ENCODE measurements at places on chromosomes 6 and 20.

DNA sequence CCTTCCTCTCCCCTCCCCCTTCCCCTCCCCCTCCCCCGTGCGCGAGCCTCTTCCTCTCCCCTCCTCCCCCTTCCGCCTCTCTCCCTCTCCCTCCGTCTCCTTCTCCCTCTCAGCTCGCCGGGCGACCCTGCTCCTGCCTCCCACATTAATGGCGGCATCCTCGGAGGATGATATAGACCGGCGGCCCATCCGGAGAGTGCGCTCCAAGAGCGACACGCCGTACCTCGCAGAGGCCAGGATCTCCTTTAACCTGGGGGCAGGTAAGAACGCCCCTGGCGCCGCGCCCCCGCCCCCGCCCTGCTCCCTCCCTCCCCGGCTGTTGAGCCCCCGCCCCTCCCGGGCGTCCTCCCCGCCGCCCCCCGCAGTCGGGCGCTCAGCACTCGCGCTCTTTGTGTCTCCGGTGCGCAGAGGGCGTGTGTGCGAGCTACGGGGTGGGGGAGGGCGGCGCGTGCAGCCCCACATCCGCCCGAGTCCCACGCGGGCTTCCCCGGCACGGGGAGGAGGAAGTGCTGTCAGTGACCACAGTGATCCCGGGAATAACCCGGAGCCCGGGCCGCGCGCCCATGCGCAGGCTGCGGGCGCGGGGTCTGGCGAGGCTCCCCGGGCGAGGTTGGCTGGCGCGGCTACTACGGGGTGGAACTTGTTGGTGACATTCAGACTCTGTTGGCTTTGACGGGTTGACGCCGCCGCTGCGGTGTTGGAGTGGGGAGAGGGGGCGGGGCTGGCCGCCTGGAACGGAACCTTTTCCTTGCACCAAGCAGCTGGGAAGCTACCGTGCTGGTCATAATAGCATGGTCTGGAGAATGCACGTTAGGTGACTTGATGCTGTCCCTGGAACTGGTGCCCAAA, 33.2 kb downstream of the PHACTR1 start:
- DNase-seq = no peak

DNA sequence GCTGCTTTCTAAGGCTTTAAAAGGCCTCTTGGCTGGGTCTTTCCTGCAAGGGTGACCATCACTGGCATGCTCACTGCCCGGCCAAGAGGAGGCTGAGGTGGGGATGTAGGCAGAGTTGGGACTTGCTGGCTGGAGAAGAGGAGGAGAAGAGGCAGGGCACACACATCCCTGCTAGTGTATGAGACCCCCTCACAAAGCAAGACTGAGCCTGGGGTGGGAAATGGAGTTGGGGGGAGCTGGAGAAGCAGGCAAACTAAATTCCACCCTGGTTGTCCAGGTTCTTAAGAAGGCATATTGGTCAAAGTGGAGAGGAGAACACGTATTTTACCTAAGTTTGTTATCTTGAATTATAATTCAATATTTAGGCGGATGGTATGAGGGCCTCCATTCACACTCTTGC, 1.7 kb upstream of the KIZ start:
- DNase-seq = no peak

GRCh38 chr20:12936020-12936419, 72.8 kb upstream of the SPTLC3 start:
- DNase-seq = no peak

DNA sequence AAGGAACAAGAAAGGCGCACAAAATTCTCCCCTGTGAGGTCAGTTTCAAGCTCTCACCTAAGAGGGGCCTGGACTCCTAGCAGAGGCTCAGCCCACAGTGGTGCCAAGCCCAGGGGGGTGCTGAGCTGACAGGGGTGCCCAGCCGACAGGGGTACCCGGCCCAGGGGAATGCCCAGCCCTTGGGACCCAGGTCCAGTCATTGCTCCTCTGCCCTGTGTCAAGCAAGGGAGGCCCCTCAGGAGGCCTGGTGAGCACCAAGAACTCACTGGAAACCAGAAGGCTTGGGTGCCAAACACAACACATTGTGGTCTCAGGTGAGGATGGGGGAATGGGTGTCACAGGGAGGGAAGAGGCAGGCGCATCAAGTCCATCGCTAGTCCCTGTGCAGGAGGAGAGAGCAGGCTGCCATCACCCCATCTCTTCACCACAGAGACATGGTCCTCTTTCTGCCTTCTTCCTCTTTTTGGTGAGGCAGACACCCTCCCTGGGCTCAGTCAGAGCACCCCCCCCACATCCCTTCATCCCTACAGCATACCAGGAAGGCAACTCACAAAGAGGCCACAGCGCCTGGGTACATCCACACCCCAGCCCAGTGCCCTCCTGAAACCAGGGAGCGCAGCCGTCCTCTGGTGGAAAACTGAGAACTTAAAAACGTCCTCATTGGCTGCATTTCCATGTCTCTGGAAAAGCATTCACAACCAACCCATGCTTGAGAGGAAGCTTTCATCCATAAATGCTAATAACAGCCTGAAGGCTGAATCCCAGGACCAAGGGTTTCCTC, 111.3 kb downstream of the BANF2 start:
- no peak for DNase-seq

DNA sequence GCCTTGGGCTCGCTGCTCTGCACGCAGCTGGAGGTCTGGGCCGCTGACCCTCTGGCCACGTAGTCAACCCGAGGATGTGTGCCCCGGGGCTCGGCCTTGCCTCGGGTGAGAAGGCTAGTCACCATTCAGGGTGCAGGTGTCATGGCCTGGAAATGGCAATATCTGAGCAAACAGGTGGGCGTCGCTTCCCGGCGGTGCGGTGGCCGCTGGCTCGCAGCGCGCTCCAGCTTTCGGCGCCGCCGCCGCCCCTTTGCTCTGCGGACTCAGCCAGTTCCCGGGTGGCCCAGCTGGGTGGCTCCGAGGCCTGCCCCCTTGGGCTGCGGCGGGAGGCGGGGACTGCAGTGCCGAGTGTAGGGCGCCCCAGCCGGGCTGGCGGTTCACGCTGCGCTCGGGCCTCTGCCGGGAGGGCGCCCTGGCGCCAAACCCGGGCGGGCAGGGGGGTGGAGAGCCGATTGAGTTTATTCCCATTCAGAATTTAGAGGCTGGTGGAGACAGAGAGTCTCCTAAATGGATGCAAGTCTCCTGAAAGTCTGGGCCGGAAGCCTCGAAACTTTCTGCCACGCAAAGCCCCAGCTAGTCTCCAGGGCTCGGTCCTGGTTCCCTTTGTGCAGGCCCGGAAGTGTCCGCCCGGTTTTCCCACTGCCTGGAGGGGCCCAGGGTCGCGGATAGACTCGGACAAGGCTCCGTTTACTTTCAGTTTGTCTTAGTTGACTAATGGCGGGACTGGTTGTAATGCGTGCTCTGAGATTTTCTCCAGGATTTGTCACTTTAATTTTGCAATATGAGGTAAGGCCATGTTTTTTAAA, 11.3 kb upstream of the TFAP2A start:
- DNase-seq = no peak

DNA sequence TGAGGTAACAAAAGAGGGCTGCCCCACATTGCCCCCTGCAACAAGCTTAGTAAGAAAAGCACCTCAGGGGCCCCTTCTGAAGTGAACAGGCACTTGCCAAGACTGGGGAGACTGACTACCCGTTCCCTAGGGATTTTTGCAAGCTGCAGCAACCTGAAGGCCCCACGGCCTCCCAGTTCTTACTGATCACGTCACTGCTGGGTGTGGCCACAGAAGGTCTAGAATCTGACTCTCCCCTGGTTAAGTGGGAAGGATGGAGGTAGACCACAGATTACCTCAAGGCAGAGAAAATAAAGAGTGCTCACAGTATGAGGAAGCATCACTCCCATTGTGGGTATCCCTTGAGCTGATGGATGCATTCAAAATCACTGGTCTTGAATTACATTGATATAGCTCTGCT, 201.5 kb upstream of the KCNQ5 start:
- DNase-seq = no peak

DNA sequence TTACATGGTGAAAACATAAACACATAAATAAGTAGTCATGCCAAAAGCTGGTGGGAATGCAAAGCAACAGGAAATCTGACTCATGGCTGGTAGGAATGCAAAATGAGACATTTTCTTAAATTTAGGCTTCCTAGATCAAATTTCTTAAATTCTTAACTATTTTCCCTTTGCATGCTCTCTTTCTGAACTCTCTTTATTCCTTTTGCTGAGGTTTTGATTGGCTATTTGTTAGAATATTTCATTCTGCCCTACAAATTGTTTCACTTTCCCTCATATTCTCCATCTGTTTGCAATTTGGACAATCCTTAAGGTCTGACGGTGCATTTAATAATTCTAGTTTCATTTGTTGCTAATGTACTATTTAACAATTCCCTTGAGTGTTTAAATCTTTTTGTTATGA, 437.5 kb upstream of the RGS17 start:
- DNase-seq = no peak

DNA sequence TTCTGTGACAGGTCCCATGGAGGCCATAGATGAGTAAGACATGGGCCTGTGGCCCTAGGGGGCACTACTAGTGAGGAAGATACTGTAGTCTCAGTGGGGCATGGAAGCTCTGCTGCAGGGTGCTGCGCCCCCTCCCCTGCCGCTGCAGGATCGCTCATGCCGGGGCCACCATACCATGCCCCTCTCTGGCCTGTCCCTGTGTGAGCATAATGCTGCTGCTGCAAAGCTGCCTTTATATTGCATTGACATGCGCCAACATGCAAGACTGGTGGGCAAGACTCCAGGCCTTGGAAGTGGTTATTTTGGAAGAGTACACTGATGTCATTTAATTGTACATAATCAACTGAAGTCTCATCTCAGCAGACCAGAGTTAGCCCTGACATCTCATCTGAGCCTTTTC, 60.0 kb downstream of the TOX2 start:
- DNase-seq = no peak

- DNase-seq = no peak
Observed at GRCh38 chr6:165852676-165853075, 189.6 kb upstream of the PDE10A start.

Measured in activated T-cell treated with anti-CD3 and anti-CD28 coated beads, Interleukin-2, amount 50 U/mL, for 24 hours (primary cell).